Activated CD8-positive, alpha-beta memory T cell treated with anti-CD3 and anti-CD28 coated beads for 4 hours (primary cell): ENCODE measurements at places on chromosomes 1 and 21.

DNA sequence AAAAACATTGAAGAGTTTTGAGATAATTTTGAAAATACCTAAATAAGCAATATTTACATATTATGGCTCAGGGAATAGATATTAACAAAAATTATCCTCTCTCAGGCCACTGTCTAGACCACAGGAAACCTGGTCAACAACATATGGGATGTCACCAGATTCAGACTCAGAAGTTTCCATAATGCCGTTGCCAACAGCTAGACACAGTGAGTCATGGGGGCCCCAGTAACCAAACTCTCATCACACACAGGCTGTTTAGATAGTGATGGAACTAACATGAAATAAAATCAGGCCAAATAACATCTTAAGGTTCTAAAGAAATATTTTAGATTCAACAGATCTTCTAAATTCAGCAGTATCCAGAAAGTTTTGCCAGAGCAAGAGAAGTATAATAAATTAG, 681.7 kb upstream of the ADAMTS5 start:
- no peak for DNase-seq

GRCh38 chr1:229318056-229318455, 24.8 kb downstream of the CCSAP start:
- no peak for DNase-seq

DNA sequence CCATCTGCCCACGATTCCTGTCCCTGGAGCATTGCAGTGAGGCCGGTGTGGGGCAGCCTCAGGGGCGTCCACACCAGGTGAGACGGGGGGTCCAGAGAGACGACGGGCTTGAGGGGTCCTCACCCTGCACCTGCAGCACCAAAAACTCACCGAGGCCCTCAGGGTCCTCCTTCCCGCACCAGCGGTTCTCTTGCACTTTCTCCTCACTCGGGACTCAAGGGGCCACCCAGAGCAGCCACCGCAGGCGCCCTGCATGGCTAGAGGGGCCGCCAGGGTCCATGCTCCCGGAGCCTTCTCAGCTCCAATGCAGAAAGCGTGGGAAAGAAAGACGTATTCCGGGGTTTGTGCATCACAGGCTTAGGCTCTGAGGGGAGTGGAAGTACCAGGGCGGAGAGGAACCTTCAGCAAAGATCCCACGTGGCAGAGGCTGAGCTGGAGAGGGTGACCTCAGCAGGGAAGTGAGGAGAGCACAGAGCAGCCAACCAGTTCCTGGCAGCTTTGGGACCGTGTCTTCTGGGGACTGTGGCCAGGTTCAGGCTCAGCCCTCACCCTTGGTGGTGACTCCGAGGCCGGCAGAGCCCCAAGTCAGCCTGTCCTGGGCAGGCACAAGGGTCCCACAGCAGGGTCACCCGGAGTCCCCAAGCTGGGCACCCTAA, 19.5 kb upstream of the COL6A2 start:
- DNase-seq = no peak

DNA sequence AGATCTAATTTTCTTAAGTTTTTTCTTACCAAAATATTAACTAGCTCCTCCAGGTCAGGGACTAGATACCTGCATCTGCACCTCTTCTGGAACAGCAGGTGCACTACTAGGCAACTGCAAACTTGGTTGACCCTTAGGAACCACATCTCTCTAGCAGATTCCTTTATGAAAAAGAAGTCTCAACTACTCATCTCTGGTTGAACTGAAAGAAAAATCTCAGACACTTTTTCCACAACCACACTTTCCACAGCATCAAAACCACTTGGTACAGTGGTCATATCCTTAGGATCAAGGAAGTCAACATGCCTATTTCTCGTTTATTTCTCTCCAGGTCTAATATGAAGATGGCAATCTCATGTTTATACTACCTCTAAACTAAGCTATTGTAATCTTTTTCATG, 52.3 kb downstream of the VAV3 start:
- no peak for DNase-seq

- DNase-seq = no peak
These were observed 969 bp upstream of the RIPK4 start for GRCh38 chr21:41767606-41768436.

DNA sequence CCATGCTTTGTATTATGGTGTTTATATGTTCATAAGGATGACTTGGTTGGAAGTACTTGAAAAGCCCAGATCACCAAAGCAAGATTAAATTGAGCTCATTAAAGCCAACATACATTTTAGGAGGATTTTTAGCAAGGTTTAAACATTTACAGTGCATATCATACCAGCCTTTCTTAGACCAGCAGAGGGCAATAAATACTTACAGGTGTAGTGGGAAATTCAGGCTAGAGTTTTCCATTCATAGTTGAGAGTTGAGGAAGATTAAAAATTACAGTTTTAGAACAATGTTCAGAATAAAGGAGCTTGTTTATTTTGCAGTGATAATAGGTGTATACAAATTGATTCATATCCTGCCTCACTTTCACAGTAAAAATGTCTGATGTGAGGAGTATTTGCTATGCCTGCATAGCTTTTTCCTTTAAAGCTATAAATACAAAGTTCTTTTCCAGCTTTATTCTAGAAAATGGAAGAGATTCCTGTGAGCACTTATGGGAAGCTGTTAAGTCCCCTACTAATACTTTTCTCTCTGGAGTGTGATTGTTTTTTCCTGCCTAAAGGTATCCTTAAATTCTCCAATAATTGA, 35.3 kb downstream of the DTL start:
- no peak for DNase-seq

- no peak for DNase-seq
These were observed 85.7 kb downstream of the ITPKB start for GRCh38 chr1:226653311-226653921.

DNA sequence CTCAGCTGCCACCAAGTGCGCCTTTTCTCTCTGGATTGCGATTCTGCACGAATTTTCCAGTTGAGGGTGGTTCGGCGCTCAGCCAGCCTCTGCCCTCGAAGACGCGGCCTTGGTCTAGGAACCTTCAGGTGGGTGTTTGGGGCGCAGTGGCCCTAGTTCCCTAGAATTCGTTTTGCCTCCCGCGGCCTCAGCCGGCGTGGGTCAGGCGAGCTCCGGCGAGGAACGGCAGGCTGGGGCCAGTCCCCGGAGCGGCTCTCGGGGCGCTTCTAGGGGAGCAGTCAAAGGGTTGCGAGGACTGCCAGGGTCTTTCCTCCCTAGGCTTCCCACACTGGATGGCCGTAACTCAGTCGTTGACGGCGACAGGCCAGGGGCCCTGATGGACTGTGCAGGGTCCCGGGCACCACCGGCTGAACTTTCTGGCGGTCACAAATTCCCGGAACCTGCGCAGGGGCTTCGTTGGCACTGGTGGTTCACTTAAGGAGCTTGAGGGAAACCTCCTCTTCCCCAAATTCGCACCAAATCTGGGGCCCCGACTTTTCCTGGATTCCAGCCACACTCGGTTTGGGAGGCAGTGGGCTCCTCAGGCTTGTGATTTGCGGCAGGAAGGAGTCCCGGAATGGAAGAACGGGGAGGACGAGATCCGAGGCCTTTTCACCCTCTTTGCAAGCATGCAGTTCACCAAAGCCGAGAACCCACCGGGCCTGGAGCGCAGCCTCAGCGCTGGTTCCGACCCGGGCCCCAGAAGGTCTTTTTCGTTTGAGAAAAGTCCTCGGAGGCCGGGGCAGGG, 1.2 kb downstream of the DMBX1 start:
- no peak for DNase-seq

DNA sequence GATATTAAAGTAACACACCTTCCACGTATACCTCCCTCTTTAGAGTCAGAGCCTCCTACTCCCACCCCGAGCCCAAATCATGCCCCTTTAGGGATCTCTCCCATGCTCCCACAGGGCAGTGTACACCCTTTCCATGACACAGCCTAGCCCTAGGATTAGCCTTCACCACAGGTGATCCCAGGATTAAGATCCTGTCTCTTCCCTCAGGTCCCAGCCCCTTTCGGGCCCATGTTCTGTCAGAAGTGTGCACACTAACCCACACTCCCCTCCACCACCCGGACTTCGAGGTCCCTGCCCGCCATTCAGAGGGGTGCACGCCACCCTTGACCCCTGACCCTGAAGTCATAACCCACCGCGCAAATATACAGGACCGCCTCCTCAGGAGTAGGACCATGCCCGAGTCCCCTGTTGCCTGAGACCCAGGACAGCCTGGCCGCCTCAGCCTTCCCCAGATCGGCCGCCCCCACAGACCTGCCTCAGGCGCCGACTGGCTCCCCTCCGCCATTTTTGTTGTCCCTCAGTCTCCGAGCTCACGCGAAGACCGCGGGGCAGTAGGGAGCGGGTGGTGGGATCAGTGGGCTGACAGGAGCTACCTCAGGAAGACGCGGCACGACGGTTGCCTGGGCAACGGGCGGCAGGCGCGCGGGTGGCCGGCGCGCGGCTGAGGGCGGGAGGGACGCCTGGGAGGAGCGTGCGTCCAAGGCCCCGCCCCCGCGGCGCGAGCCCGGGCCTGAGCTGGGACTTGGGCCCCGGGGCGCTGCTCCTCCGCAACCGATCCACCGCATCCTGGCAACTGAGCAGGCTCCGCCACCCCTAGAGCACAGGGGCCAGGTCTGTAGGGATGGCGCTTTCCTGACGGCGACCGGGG, at the start of gene AGBL4:
TSS of gene AGBL4 (minus strand) at position 663 of the 868 bp plus-strand sequence.
- DNase-seq = no peak

DNA sequence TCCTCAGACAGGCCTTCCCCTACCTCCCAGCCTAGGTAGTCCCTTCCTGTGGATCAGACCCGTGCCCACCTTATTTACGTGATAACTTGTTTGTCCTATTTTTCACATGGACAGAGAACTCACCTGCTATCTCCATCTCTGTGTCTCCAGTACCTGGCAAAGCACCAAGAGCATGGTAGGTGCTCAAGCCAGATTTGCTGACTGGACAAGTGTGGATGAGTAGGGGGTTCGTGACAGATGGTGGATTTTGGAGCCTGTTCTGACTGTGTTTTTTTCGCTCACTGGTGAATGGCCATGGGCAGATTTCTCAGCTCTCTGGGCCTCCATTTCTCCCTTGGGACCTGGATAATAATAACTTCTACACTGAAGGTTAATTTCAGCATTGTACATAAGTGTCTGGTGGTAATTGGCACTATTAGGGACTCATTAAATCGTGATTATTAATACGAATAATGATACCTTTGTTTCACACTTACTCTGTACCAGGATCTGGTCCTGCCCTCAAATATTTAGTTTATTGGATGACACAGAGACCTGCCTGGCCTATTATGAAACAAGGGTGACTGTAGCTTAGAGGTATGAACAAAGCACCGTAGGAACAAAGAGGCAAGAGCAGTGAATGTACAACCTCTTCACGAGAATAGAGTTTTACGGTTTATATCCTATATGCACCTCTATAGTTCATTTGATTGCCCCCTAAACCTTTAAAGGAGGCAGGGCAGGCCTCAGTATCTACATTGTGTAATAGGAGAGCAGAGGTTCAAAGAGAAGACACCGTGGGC, 24.5 kb upstream of the SLC26A9 start:
- DNase-seq = no peak

DNA sequence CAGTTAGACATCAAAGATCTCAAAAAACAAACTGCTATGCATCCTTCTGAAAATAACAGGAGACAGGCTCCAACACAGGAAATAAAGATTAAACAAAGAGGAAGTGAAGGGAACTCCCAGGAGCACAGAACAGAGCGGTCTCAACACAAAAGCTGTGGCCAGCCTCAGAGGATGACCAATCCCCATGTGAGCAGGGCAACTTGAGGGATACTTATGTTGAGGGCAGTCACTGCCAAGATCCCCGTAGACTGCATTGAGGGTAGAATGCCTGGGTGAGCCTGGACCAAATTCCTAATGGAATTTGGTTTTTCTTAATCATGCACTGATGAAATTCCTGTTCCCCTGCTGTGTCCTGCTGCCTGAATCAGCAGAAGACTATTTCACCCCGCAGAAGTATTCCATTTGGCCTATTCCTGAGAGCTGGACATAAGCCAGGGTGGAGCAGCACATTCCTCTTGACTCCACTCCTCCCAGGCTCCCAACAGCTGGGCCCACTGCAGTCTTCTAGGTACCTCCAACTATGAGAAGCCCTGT, 49.0 kb downstream of the JAK1 start:
- no peak for DNase-seq

DNA sequence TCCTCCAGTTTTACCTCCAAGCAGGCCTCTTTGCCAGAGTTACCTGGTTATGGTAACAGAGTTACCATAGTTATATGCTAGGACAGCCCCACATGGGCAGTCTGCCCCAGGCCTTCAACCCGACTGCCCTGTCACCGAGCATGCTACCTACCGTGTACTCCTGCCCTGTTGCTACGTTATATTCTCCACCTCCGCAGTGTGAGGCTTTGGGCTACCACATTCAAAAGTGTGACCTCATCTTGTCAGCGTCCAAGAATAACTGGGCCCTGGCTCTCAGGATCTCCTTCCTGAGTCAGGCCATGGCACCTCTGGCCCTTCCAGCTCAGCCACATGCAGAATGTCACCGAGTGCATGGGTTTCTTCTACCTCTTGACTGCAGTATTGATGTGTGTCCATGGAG, 8.9 kb downstream of the MAPKAPK2 start:
- DNase-seq = no peak

DNA sequence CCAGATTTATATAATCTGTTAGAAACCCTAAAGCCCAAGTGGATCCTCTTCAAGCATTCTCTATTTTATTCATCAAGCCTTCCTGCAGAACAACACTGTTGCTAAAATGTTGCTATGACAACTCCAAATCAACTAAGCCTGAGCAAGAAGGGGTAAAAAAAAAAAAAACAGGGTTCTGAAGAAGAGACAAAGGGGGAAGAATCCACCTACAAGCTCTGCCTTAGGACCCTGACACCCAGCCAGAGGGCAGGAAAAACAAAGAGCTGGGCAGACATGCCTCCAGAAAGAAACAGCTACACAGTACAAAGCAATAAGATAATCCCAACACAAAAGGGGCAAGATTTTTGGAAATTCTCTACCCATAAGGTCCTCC, 1.3 kb downstream of the USF1 start:
- DNase-seq = no peak

DNA sequence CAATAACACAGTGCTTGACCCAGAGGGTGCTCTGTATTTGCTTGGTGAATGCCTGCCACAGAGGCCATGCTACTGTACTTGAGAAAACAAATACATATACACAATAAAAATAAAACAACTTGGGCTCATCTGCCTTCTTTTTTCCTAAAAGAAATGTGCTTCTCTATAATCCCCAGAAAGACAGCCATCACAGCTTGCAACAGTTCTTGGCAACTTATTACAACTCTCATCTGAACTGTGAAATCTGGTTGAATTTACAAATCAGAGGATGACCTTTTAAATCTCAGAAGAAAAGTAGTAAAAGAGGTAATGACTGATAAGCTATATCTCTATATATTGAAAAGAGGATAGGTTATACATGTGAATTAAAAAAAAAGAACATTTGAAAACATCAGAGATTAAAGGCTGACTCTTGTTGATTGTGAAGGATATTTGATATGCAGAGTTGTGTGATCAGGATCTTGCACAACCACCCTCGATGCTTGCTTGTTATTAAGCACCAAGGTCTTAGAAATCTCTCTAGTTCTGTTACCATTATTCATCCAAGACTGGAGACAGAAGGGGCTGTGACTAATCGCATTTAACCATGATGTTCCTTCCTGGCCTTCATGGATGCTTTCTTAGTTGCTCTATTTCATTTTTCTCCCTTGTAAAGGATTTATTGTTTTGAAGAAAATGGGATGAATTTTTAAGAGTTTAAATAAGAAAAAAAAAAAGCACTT, 213.4 kb downstream of the APP start:
- DNase-seq = no peak
